Cerebellar nuclear complex (tissue), 1 donor: ENCODE measurements at places on chromosomes 6 and 20.
A peak's percentile ranks its signal among the peaks of the same experiment; 100 is the strongest.

DNA sequence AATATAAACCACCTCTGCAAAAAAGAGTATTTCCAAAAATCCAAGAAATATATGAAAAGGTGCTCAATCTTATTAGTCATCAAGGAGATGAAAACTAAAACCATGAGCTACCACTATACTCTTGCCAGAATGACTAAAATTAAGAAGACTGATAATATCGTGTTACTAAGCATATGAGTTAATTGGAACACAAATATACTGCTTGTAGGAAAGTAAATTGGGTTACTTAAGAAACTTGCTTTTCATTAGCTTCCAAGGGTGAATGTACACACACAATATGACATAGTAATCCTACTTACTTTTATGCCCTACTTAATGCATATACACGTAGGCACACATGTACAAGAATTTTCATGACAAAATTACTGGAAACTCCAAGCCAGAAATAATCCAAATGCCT lies 3.4 kb downstream of the THEMIS start:
- no peak for DNase-seq

GRCh38 chr6:108734271-108734922 lies 113.8 kb upstream of the ARMC2 start:
- no peak for DNase-seq

- DNase-seq = no peak
These were observed 112.8 kb downstream of the ADTRP start for GRCh38 chr6:11665604-11666326.

GRCh38 chr6:33142501-33143070 lies 49.7 kb downstream of the COL11A2 start:
- no peak for DNase-seq

DNA sequence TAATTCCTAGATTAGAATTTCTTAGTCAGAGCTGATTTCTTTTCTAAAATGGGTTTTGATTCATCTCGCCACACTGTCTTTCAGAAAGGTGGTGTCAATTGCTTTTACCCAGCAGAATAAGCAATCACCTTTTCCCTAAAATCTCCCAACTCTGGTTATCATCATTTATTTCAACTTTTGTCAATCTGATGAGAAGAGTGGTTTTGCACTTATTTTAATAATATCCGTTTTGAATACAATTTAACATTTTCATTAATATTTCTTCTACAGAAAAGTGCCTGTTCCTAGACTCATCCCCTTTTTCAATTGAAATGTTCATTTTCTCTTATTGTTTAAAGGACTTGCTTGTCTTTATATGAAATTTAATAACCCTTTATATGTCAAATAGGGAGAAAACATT lies 8.2 kb upstream of the NCR2 start:
- no peak for DNase-seq

DNA sequence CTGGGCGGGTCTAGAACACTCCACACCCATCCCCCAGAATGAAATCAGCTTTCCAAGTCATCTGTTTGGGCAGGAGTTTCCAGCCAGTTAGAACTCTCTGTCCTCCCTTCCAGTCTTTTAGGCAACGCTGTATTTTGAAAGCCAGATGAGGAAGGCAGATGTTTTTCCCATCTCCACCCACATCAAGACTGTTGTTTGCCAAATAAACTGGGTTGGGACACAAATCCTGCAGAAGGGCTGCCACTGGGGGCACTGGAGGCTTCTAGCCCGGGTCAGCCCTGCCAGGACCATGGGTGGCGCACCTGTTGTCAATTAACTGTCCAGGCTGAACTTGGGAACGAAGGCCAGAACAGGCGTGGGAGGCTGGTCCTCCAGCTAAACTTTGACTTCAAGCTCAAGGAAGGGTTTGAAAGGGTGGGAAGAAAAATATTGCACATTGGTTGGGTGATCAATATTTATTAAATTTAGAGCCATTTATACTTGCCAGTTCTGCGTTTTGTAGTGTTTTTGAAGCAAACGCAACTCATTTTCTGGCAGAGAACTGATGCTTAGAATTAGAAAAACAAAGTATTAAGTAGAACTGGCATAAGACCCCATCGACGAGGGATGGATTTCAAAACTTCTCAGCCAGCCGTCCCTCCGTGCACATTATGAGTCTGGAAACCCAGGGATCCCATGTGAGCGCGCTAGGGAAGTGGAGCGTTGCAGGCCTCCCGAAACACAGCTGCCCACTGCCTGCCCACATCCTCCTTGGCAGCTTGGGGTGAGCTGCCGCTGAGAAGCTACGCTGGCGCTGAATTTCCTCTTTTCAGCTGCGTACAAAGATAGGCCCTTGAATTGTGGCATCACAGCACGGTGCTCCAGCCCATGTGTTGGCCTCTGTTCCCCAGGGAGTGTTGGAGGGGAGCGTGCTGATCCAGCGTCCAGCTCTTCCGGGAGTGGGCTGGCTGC lies 297.4 kb downstream of the QKI start:
- DNase-seq = no peak

DNA sequence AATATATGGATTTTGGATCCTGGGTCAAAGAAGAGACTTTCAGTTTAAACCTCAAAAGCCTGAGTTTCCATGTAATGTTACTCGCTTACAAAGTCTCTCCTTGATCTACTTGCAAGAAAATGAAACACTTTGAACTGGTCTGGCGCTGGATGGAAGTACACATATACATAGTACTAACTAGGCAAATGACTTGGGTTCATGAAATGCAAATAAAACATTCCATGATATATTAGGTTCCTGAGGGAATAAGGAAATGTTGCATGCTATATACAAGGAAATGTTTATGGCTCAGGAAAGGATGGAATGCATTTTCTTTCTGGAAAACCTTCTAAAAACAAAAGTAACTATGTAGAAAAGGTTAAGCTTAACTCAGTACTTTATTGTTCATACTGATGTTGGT lies 11.4 kb upstream of the TXLNB start:
- DNase-seq = no peak

GRCh38 chr6:27873021-27873940 lies 38.9 kb downstream of the OR2B2 start:
- no peak for DNase-seq

GRCh38 chr20:4808872-4809271 lies 87.2 kb downstream of the PRND start:
- no peak for DNase-seq

GRCh38 chr6:106626485-106626884 lies 2.8 kb downstream of the RTN4IP1 start:
- no peak for DNase-seq

DNA sequence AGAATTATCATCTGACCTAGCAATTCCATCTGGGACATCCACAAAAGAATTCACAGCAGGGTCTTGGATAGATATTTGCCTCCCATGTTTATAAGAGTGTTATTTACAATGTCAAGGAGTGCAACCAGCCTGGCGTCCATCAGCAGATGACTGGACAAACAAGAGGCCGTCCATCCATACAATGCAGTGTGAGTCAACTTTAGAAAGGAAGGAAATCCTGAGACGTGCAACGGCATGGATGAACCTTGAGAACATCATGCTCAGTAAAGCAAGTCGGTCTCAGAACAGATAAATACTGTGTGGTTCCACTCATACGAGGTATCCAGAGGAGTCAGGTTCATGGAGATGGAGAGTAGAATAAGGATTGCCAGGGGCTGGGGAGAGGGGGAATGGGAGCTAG lies 46.4 kb downstream of the FOXF2 start:
- DNase-seq = no peak

GRCh38 chr6:3371222-3371949 lies 85.5 kb downstream of the SLC22A23 start:
- no peak for DNase-seq

DNA sequence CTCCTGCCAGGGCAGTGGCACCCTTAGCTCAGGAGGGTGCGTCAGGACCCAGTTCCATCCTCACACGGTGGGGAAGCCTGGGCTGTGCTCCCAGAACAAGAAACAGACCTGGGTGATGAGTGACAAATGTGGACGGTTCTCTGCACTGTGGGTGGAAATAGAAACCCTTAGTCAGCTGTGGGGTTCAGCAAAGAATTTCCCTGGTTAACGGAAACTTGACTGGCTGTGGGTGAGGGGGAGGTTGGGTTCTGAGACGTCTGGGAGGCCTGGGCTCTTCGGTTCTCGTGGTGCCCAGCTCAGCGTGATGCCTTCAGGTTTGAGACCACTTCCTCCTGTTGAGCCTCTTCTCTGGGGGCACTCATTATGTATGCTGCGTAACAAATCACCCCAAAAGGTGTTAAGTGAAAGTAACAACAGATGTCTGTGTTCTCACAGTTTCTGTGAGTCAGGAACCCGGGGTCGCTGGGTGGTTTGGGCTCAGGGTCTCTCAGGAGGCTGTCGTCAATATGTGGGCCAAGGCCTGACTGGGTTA lies 53.1 kb upstream of the FAM83D start:
- DNase-seq = no peak

GRCh38 chr6:79073888-79074287 lies 4.2 kb downstream of the PHIP start:
- DNase-seq = no peak

DNA sequence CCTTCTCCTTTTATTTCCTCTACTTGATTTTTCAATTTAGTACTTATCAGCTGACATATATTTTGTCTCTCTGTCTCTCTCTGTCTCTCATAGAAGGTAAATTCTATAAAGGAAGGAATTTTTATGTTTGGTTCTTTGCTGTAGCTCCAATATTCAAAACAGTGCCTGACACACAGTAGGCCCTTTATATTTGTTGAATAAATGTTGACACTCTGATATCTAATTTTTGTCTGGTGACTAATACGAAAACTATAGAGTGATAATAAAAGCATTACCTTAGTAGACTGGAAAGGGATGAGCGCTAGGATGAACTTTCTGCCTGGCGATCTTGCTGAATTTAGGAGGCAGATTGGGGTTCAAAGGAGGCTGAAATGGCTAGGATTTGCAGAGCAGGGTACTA lies 42.8 kb downstream of the PTPN1 start:
- DNase-seq = no peak

- no peak for DNase-seq
These were observed at the start of gene UST for GRCh38 chr6:148746363-148747144. TSS of gene UST (plus strand) at chr6:148747030. CDS start at chr6:148747431, 401 bp downstream.

GRCh38 chr20:3238616-3239025 lies 369 bp downstream of the SLC4A11 start:
- DNase-seq = no peak

GRCh38 chr6:129635396-129636130 lies 74.4 kb downstream of the ARHGAP18 start:
- DNase-seq = no peak

- no peak for DNase-seq
These were observed 25.8 kb upstream of the CCN6 start for GRCh38 chr6:112027942-112028674.

- DNase-seq = no peak
These were observed 208.8 kb upstream of the SUPT3H start for GRCh38 chr6:45586216-45587171.

- DNase-seq = no peak
These were observed 142.1 kb downstream of the TAF4 start for GRCh38 chr20:61923371-61924166.

- no peak for DNase-seq
These were observed 47.1 kb upstream of the TMEM181 start for GRCh38 chr6:158512809-158513208.

DNA sequence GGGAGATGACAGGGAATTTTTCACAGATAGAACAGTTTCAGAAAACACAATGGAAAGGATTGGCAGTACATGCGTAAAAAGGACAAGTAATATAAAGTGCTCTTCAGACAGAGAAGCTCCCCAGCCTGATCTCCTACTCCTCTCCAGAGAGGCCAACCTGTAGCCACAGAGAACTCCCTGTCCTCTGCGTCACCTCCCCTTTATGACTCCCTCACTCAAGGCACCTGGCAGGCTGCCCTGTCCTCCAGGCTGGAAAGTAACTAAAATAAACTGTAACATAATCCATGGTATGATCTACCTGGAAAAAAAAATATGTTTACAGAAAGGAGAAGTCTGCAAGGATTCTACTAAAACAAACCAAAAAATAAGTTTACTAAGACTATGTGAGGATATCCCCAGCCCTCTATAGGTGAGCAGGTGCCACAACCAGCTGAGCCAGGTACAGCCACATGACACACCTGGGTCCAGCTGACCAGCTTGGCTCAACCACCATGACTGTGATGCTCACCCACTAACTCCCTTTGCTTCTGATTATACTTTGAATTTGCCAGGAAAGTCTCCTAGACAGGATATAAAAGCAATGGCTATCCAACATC lies 29.2 kb downstream of the MBOAT1 start:
- no peak for DNase-seq

- no peak for DNase-seq
These were observed 2.6 kb downstream of the SENP6 start for GRCh38 chr6:75604294-75604693.

DNA sequence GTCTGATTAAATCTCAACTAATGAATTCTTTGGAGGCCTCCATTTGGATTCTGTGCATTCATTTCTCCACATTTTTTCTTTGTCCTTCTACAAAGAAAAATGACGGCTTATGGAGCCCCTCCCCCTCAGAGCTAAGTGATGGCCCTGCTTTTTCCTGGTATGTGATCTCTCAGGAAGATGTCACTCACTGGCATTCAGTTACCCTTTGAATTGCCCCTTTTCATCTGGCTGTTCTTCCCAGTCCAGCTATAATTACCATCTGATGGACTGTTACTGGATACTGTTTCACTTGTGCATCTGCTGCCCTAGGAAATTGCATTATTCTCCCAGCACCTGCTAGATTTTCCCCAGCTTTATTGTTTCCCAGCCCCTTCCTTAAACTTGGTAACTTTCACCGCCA lies 151.9 kb downstream of the CFAP61 start:
- no peak for DNase-seq

GRCh38 chr6:115287467-115287866 lies 773.2 kb downstream of the FRK start:
- DNase-seq = no peak

GRCh38 chr6:107616775-107617174 lies 126.9 kb downstream of the SOBP start:
- no peak for DNase-seq

DNA sequence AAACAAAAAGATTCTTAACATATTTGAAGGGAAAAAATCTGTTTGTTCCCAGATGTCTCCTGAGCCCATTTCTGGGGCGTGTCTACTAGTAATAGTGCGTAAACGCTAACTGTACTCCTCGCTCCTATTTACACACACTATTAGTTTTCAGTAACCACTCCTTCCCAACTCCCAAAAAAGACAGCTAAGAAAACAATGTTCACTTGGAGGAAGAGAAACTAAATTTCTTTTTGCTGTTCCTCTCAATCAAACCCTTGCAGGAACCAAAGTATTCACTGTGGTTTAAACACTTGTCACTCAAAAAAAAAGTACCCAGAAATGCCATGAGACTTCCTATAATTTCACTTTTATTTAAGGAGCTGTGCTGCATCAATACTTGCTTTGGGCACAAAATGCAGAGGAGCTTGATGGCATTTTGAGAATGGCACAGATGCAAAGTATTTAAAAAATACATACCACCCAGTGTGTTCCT lies 118.2 kb downstream of the BACH2 start:
- no peak for DNase-seq

GRCh38 chr20:5171064-5171789 lies 44.4 kb downstream of the CDS2 start:
- peak; percentile 40 for DNase-seq

GRCh38 chr6:40933864-40934263 lies 105.2 kb downstream of the UNC5CL start:
- DNase-seq = no peak

DNA sequence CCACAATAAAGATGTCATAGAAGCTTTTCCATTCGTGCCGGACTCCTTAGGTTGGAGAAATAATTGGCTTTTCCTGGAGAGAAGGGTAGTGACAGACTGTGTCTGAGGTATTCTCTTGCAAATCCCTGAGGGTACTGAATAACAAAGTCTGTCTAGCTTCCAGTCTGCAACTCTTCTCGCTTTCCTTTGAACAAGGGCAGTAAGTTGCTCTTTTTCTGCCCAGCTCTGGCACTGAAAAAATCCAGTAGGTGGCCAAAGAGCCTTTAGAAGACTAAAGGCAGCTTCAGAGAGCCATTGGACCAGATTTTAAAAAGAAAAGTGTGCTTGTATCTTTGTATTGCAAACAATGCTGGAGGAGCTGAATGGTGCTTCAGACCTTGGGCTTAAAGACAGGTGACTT lies 20.7 kb upstream of the RREB1 start:
- DNase-seq = no peak
